ENCODE measurements at places on chromosomes 2 and 18. TPM values are rescaled to one million over a fixed set of nuclear protein-coding genes. Genes with fewer than 3 reads are reported as not detected.

Gene GNLY
- total RNA-seq = not detected

Gene SPEG
- total RNA-seq = 20.6 TPM

Gene MATN3
- 0.33 TPM for total RNA-seq

Gene PSMA8
- not detected for total RNA-seq

DNA sequence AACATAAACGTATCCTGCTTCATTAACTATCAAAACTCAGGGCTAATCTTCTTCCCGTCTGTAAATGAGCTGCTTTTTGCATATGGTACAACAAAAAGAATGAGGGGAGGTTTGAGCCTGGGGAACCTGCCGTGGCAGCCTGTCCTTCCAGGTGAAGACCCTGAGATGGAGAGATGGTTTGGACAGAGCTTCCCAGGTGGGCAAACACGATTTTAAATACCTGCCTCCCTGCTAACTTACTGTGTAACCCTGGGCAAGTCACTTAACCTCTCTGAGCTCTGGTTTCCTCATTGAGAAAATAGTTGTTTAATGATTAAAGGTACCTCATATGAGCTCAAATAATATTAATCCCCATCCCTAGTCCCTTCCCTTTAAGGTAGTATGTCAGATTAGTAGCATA, 9.0 kb downstream of the EMX1 start:
- ATAC-seq = no peak

GRCh38 chr18:76213991-76214390, 281.1 kb downstream of the ZNF516 start:
- no peak for ATAC-seq

- ATAC-seq = no peak
Measured at GRCh38 chr2:26245810-26246209, 1.1 kb downstream of the HADHB start.

- ATAC-seq = no peak
Measured at GRCh38 chr2:7394195-7394594, 477.0 kb downstream of the RNF144A start.

GRCh38 chr2:136067897-136068580, 49.9 kb downstream of the CXCR4 start:
- ATAC-seq = peak; percentile 12

DNA sequence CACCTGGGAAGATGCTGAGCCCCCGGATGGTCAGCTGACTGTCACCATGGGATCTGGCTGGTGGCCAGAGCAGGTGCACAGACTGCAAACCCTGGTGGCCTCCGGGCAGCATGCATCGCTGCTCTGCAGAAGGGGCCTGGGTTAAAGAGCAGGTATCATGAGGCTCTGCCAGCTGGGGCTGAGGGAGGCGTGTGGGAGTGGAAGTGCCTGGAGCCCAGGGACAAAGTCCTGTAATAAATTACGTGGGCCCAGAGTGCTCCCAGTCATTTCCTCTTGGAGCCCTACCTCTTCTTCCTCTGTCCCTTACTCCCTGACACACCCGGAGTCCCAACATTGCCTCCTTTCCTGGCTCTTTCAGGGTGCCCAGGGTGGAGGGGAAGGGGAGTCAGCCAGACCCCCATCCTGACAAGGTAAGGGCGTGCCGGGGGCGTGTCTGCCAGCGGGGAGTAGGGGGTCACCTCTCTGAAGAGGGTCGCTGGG, at the start of gene MYO7B:
MYO7B (plus strand) TSS at position 262 of the 480 bp plus-strand sequence. CDS start 24,040 bp downstream, outside the sequence.
- no peak for ATAC-seq

GRCh38 chr2:99552529-99552928, 62.7 kb upstream of the REV1 start:
- no peak for ATAC-seq

- no peak for ATAC-seq
Measured at GRCh38 chr2:115414466-115414865, 972.0 kb downstream of the DPP10 start.

Measured in motor neuron (in vitro differentiated cells).